ENCODE measurements at places on chromosomes 7 and 10.
A peak's percentile ranks its signal among the peaks of the same experiment; 100 is the strongest.

GRCh38 chr7:140276001-140276400 is 99.2 kb upstream of the KDM7A start:
- DNase-seq, result no peak

GRCh38 chr10:64261676-64262075 is 740.5 kb downstream of the REEP3 start:
- no peak for DNase-seq

GRCh38 chr10:54441275-54441674 is 359.8 kb downstream of the PCDH15 start:
- DNase-seq, result no peak

DNA sequence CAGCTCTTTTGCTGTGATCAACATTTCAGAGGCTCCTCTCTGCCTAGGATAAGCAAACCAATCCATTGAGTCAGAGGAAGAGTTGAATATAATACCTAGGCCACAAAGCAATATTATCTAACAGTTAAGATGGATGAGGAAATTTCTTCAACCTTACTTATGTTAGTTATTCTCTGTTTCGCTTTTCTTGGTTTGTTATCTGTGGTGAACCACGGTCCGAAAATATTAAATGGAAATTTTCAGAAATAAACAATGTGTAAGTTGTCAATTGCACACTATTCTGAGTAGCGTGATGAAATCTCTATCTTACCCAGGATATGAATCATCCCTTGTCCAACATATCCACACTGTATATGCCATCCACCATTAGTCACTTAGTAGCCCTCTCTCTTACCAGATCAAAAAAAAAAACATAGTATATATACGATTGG is 1.5 kb upstream of the HTR7 start:
- DNase-seq, result no peak

GRCh38 chr10:99732033-99732842 is at the start of the genes COX15 and CUTC:
TSS of gene COX15 (minus strand) at chr10:99732127. CDS start at chr10:99732049, 78 bp downstream.
TSS of gene CUTC (plus strand) at chr10:99732234. CDS start at chr10:99732349, 115 bp downstream.
- peak; percentile 90 for DNase-seq

DNA sequence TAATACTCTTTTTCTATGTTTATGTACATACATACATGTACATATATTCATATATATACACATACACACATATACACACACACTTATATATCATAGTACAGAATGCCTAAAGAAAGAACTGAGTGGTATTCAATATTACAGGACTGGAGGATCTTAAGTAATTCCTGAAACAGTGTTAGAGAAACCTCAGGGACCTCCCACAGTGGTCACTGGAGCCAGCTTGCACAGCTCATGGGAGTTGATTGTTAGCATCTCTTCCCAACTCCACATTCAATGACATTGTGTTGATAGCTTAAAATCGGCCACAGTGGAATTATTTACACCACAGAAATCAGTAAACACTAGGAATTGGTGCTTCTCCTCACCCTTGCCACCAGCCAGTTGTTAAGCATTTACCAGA is 6.0 kb downstream of the LRRC17 start:
- DNase-seq, result no peak

- DNase-seq, result no peak
Measured at GRCh38 chr10:121133901-121134300, 282.7 kb downstream of the WDR11 start.

DNA sequence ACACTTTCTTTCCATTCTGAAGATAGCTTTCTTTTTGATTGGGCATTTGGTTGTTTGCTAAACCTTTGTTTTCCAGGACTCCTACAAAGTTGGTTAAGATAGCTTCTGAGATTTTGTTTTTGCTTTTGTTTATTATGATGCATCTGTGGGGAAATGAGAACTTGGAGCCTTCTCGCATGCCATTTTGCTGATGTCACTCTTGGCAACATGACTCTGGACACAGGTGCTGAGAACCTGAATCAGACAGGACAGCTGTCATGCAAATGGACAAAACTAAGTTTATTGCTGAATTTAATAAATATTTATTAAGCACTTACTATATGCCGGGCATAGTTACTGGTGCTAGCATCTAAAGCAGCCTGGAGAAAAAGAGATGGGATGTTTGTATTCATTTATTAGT is 274.1 kb downstream of the ZEB1 start:
- DNase-seq, result no peak

GRCh38 chr10:28190196-28190595 is 112.7 kb downstream of the MPP7 start:
- DNase-seq, result no peak

GRCh38 chr10:75465450-75465827 is 34.0 kb downstream of the LRMDA start:
- no peak for DNase-seq

DNA sequence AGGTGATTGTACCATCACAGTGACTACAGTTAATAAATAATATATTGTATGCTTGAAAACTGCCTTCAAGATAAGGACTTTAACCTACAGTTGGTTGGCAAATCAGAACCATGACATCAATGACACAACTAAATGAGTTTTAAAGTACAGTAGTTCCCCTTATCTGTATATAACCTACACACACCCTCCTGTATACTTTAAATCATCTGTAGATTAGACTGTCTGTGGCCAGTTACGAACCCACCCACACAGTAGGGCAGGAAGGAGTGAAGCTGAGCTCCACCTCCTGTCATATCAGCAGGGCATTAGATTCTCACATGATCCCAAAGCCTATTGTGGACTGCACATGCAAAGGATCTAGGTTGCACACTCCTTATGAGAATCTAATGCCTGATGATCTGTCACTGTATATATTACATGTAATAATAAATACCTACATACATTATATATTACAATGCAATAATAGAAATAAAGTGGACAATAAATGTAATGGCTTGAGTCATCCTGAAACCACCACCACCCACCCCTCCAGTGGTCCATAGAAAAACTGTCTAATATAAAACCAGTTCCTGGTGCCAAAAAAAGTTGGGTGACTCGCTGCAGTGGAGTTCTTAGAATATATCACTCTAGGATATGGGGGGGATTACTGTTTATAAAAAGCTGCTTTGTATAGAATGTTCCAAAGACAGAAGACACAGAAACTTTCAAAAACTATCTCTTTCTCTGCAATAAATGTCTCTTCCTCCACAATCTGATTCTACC is 5.6 kb downstream of the TPK1 start:
- DNase-seq, result no peak

GRCh38 chr10:72802763-72803505 is 90.6 kb upstream of the OIT3 start:
- DNase-seq, result no peak

DNA sequence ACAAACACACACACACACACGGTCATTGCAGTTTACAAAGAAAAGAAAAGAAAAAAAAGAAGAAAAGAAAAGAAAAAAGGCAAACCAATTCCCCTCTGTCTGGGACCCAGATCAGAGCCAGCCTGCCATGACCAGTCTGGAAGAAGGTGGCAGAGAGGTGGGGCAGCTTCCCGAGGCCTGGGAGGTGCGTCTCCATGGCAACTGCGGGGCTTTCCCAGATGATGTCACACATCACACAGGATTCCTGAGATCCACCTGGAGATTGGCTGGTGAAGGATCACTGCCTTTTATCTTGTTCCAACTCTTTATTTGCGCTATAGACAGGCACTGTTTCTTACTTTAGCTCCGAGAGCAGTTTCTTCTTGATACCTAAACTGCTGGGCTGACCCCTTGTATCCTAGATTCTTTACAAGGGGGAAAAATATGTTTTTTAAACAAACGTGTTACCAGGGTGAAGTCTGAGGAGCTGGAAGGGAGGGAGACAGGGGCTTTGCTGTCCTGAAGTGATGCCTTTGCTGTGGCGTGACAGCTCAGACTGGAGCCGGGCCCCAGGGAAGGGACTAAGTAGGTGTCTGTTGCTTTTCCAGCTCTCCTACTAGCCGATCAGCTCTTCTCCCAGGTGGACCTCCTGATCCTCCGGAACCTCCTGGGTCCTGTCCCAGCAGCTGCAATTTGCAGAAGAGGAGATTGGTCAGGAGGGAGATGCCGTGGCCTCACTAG is 298.5 kb downstream of the KLF6 start:
- no peak for DNase-seq

DNA sequence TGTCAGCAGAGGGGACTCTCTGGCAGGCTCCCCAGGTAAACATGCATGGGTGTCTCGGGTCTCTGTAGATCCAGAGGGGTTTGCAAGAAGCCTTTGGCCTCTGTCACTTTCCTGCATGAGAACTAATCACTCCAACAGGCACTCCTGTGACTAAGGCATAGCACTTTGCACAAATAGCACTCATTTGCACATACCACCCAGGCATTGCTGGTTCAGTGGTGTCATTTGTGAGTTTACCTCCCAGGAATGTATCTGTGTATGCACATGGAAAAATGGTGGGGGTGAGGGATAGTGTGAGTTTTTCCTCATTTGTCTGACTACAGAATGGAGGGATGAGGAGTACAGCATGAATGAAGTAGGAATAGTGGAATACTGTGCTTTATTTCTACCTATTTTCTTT is 39.5 kb downstream of the CNNM1 start:
- DNase-seq, result no peak

DNA sequence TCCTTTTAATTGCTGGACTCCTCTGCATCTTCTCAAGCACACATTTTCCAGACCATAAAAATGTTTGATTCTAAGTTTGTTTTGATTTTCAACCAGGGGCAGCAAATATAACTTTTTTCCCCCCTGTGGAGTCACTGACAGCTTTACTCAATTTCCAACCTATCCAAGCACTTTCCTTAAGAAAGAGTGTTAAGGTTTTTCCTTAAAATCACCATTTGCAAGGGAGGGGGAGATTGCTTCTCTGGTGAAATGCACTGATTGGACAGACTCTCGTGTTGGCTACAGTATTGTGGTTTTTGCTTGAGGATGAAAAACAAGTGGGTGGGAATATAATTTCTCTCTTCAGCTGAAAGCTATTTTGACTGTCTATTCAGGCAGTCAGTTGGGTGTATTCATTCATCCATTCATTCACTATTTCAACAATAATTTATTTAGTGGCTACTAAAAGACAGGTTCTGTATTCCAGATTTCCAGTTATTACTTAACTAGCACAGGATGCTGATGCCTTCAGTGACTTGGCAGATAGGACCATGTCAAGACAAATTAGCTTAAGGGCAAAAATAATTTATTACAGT is 146.3 kb downstream of the BAMBI start:
- no peak for DNase-seq

DNA sequence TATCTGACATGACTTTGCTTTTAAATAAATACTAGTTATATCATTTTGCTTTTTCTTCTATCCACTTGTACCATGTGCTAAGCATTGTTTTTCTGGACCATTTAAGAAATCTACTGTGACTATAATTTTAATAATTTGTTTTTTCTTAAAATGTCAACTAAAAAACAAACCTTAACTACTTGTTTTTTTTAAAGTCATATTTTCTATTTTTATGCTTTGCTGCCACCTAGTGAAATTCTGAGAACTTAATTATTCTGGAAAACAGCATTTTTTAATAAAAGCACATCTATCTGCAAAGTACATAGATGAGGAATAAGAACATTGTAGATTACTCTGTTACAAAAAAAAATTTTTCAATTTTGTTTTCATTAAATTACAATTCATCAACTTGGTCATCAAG is 47.4 kb downstream of the ORC5 start:
- DNase-seq, result no peak

GRCh38 chr7:7565746-7566650 is 686 bp upstream of the MIOS start:
- no peak for DNase-seq

All from stimulated activated CD4-positive, alpha-beta T cell treated with anti-CD3 and anti-CD28 coated beads, TNF-alpha, amount 100 ng/mL, for 24 hours (primary cell).